ENCODE measurements at places on chromosomes 6 and 20.

GRCh38 chr6:163085426-163085825 is 329.1 kb upstream of the QKI start:
- no peak for DNase-seq

DNA sequence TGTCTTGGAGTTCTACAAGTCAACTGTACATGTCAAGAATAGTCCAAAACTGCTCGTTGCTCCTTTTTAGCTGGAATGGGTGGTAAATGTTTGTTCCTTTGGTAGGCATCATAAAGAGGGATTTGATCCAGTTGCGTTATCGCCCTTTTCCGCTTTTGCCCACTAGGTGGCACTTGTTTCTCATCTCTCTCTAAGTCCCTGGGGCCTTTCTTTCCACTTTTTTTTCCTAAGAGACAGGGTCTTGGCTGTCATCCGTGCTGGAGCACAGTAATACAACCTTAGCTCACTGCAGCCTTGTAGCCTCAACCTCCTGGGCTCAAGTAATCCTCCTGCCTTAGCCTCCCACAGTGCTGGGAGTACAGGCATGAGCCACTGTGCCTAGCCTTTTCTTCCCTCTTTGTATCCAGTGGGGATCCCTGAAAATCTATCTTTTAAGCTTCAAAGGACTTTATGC is 20.7 kb downstream of the GTPBP2 start:
- DNase-seq, result peak; percentile 81

GRCh38 chr6:135286962-135287538 is 105.9 kb downstream of the MYB start:
- DNase-seq, result no peak

GRCh38 chr20:2507875-2508630 is 662 bp downstream of the ZNF343 start:
- DNase-seq, result no peak

- no peak for DNase-seq
These were observed 3.1 kb upstream of the CSE1L start for GRCh38 chr20:49043000-49043399.

DNA sequence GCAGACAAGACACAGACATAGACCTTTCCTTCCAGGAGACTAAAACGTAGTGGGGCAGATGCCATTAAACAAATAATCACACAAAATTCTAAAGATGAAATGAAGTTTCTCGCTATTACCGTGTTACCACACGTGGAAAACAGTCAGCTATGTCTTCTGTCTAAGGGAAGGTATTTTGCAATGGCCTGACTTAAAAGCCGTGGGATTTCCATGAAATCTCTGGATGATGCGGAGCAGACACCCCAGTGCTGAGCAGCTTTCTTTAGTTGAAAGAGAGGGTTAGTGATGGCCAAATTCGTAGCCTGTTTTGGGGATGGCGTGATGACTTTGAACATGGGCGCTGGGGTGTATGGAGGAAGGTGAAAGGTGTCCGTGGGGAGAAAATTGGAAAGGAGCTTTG is 281.8 kb downstream of the NRN1 start:
- DNase-seq, result no peak

Data from hematopoietic multipotent progenitor cell treated with erythropoietin and hydrocortisone succinate and interleukin-3 and kit ligand, for 15 days (in vitro differentiated cells).